ENCODE measurements at places on chromosomes 7 and 10.

DNA sequence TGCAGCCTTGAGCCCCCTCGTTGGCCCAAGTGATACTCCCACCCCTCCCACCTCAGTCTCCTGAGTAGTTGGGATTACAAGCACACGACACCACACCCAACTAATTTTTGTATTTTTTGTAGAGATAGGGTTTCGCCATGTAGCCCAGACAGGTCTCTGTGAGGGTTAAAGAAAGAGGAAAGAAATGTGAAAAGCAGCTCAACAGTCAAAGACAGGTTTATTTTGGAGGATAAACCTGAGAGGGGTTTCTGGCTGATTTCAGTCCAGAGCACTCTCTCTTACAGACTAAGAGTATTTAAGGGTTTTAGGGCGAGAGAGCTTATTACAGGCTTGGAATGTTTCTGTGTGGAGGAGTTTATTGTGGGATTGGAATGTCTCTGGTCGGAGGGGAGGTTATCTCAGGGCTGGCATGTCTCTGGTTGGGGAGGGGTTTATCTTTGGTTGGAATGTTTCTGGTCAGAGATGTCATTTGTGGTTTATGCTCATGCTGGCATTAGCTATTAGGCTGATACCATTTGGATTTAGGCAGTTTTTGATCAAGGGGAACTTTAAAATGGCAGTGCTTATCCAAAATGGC, 26.1 kb upstream of the SNX10 start:
- DNase-seq, result no peak

GRCh38 chr7:11616466-11616865, 215.5 kb downstream of the THSD7A start:
- DNase-seq, result no peak

- no peak for DNase-seq
Observed at GRCh38 chr7:1229956-1230355, 2.7 kb upstream of the UNCX start.

GRCh38 chr10:61623161-61623560, 39.6 kb upstream of the CABCOCO1 start:
- DNase-seq, result no peak

- DNase-seq, result no peak
Observed at GRCh38 chr10:1364151-1364910, 308.1 kb downstream of the WDR37 start.

DNA sequence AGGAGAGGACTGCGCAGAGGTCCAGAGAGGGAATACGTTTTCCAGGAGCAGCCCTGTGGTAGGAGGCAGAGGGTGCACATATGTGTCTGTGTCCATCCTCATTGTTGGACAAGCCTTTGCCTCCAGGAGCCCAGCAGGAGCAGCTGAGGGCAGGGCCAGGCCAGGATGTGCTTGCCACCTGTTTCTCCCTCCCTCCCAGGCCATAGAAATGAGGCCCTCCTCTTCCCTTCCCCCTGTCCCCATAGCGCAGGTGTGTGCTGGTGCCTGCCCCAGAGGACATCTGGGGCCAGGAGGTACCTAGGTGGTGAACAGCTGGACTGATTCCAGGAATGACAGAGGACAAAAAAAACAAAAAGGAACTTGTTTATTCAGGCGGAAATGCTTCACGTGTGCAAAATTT, 10.5 kb upstream of the CXCL12 start:
- DNase-seq, result peak; percentile 34

DNA sequence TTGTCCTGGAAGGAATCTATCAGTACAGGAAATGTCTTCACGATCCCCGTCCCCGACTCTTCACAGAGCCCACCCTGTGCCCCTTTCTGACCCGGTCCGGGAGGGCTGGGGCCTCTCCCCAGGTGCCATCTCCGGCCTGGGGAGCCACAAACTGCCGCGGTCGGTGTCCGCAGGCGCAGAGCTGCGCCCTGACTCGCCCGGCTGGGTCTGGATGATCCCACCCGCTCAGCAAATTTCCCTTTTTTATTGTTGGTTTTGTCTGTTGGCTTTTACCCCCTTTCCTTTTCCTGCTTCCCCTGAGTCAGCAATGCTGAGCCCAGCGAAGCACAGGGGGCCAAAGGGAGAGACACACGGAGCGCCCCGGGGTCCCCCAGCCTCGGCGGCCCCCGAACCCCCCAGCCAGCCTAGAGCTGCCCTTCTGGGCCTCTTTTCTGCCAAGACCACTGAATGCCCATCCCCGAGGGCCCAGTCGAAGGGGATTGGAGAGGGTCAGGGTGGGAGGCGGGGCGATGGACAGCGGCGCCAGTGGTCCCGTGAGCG, 30.9 kb downstream of the LEP start:
- no peak for DNase-seq

GRCh38 chr10:119315128-119316001, 108.0 kb downstream of the GRK5 start:
- DNase-seq, result no peak

DNA sequence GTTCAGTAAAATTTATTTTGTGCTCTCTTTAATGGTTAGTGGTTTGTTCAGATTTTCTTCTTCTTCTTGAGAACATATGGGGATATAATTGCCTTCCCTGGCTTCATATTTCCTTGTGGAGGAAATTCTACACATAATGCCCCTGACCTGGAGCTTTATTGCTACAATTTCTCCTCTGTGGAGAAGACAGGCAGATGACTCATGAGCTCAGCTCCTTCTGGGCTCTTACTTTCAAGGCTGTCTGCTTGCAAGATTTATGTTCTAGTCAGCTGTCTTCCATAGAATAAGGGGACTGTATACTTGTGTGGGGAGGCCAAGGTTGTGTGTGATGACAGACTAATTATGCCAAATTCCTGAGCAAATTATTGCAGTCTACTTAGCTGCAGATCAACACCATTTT, 1.6 kb downstream of the LRRD1 start:
- no peak for DNase-seq

- DNase-seq, result no peak
Observed at GRCh38 chr7:43700059-43700501, 29.2 kb downstream of the COA1 start.

DNA sequence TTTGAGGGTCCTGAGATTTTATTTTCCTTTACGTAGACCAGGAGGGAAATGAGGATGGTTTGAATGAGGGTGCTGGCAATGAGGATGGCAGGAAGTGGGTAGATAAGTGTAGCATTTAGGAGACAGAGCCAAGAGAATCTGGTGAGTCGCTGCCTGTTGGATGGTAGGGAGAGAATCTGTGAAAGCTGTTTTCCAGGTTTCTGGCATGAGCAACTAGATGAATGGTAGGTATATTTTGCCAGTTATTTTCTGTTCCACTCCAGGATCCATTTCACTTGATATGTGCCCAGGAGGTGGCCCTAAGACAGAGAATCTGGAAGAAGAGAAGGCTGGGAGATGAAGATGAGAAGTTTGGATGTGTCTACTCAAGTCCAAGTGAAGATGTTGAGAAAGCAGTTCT, 63.3 kb upstream of the VIPR2 start:
- no peak for DNase-seq
